ENCODE measurements at places on chromosomes 1 and 21.

GRCh38 chr1:179384027-179384426 lies 18.3 kb downstream of the AXDND1 start:
- DNase-seq, result no peak

DNA sequence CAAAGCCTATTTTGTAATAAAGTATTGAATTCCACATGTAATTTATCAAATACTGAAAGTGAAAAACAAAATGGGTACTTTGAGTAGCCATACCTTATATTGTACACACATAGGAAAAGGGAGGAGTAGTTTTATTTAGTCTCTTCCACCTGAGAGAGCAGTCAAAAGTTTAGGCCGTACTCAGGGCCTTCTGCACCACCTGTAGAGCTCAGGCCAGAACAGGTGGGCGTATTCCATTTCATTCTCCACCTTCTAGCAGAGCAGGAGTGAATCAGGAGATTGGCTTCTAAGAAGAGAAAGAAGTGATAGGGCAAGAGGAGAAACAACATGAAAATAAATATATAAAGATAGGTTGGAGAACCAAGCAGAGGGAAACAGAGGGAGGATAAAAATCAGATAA lies 44.0 kb downstream of the TRAF5 start:
- DNase-seq, result no peak

- no peak for DNase-seq
These were observed 11.9 kb upstream of the PKNOX1 start for GRCh38 chr21:42962380-42963007.

DNA sequence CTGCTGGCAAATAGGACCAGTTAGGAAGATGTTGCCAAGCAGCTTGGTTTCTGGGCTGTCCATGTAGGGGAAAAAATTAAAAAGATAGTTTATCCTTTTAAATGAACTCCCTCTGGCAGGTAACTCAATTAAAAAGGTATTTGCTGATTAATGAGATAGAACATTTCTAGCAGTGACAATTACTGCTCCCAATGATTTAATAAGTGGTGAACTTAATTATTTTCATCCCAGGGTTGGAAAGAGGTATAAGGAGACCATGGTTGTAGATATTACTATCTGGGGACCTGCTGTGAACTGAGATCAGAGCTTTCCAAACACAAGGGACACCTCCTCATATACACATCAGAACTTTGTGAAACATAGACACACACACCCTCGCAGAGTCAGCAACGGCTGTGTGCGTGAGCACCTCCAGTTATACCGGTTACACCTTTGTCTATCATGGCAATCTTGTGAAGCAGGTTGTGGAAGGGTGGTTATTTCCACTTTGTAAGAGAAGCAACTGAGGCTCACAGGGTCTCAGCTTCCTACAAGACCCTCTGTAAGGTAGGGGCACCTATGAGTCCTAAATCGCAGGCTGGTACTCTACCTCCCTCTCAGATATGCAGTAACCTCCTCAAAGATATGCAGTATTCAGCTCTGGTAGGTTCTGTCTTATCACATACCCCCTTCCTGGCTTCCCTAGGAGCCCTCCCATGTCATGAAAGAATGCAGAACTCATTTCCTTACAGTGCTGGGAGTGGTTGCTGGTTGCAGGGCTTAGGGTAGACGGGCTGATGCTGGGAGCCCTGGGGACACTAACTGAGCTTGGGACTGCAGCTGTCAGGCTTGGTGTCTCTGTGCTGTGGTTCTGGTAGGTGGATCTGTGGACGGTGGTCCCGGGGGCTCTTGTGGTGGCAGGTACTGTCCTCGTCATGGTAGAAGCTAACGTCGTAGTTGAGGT lies 18.5 kb upstream of the MAGOH start:
- no peak for DNase-seq

- DNase-seq, result no peak
These were observed 63.6 kb downstream of the CDK18 start for GRCh38 chr1:205568135-205568468.

GRCh38 chr1:175158170-175158591 lies 34.4 kb downstream of the KIAA0040 start:
- no peak for DNase-seq

DNA sequence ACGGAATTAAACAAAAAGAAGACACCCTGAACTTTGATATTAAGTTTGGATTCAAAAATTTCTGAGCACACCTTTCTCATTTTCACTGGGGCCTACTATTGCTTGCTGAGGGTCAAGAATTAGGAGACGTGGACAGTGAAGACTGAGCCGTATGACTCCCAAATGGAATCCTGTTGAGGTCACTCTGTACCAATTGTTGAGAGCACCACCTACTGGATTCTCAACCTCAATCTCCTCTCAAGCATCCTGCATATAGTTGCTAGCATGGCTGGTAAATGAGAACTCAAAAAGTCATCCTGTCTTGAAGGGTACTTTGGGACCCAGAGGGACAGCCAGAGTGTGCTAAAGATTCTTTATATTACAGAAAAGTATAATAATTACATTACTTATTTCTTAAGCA lies 20.2 kb upstream of the MTR start:
- no peak for DNase-seq

- DNase-seq, result no peak
These were observed 61.9 kb downstream of the DNTTIP2 start for GRCh38 chr1:93816970-93817678.

DNA sequence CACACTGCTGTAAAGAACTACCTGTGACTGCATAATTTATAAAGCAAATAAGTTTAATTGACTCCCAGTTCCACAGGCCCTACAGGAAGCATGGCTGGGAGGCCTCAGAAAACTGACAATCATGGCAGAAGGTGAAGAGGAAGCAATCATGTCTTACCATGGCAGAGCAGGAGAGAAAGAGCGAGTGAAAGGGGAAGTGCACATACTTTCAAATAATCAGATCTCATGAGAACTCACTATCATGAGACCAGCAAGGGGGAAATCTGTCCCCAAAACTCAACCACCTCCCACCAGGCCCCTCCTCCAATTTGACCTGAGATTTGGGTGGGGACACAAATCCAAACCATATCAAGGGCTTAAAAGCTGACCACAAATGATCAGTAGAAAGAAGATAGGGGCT lies 493.2 kb downstream of the PTPRC start:
- no peak for DNase-seq
